Activated CD8-positive, alpha-beta memory T cell treated with anti-CD3 and anti-CD28 coated beads for 48 hours (primary cell): ENCODE measurements at places on chromosomes 6 and 20.

DNA sequence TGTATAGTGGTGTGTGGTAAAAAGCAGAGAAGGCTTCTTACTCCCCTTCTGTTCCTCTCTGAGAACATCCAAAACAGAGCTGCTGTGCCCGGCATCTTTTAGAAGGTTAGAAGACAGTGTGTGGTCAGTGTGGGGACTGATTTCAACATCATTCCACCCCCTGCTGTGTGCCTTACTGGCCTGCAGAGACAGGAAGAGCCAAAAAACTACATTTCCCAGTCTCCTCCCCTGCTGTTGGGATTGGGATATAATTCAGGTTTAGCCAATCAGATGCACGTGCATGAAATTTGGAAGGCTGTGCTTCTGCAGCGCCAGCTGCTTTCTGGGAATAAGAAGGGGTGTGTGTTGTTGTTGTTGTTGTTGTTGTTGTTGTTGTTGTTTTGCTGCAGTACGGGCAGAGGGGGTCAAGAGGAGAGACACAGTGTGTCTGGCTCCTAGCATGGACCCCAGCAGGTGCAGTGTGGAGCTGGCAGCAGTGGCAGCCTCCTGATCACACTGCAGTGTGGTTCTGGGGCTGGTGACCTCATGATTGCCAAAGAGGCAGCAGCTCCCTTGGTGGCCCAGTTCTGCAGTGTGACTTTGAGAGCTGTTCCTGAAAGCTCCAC lies 74.7 kb downstream of the MRPL14 start:
- no peak for DNase-seq

GRCh38 chr6:53250176-53251032 lies 98.3 kb downstream of the ELOVL5 start:
- no peak for DNase-seq

- no peak for DNase-seq
Observed at GRCh38 chr20:62697468-62697912, 11.1 kb upstream of the NTSR1 start.

- DNase-seq, result no peak
Observed at GRCh38 chr20:57350081-57350710, 859 bp upstream of the RAE1 start.
